ENCODE measurements at places on chromosomes 5 and 9.

- no peak for DNase-seq
Measured at GRCh38 chr5:58793888-58794657, 211.2 kb downstream of the RAB3C start.

DNA sequence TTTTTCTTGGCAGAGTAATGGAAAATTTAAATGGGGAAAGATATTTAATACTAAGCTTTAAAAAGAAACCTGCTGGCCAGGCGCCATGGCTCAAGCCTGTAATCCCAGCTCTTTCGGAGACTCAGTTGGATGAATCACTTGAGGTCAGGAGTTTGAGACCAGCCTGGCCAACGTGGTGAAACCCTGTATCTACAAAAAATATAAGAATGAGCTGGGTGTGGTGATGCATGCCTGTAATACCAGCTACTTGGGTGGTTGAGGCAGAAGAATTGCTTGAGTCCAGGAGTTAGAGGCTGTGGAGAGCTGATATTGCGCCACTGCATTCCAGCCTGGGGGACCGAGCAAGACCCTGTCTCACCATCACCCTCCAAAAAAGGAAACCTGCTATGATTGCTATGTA lies 32.8 kb downstream of the TUT7 start:
- no peak for DNase-seq

DNA sequence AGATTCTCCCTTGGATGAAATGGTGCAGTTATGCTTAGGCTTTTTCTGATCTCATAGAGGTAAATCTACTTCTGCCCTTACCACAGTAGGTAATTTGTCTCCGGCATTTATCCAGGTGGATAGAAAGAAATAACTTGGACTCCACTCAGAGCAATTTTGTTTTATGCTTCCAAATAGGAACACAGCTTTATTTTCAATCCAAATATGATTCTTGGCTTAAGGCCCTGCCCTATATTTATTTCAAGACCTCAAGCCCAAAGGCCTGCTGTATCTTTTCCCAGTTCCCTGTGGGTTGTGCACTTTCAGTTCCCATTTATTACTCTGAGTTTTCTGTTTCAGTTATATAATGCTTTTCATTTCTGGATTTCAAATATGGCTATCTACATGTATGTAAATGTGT lies 274.2 kb upstream of the SMC2 start:
- no peak for DNase-seq

DNA sequence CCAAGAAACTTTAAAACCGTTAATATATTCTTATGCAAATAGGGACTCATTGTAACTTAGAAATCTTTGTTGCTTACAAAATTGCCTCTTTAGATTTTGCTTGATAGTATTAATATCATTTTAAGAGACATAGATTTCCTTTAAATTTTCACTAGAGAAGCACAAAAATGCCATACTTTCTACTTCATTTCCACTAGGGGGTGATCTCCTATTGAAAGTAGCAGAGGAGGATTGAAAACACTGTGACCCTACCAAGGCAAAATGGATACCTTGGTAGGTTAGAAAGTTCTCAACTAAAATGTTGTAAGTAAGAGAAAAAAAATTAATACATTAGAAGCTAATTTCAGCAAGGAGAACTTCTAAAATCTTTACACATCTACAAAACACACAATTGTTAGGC lies 204.9 kb downstream of the CHSY3 start:
- DNase-seq: peak; percentile 13

GRCh38 chr9:15249042-15249818 lies 57.8 kb downstream of the TTC39B start:
- no peak for DNase-seq

GRCh38 chr5:84292788-84293653 lies 91.7 kb downstream of the EDIL3 start:
- no peak for DNase-seq

DNA sequence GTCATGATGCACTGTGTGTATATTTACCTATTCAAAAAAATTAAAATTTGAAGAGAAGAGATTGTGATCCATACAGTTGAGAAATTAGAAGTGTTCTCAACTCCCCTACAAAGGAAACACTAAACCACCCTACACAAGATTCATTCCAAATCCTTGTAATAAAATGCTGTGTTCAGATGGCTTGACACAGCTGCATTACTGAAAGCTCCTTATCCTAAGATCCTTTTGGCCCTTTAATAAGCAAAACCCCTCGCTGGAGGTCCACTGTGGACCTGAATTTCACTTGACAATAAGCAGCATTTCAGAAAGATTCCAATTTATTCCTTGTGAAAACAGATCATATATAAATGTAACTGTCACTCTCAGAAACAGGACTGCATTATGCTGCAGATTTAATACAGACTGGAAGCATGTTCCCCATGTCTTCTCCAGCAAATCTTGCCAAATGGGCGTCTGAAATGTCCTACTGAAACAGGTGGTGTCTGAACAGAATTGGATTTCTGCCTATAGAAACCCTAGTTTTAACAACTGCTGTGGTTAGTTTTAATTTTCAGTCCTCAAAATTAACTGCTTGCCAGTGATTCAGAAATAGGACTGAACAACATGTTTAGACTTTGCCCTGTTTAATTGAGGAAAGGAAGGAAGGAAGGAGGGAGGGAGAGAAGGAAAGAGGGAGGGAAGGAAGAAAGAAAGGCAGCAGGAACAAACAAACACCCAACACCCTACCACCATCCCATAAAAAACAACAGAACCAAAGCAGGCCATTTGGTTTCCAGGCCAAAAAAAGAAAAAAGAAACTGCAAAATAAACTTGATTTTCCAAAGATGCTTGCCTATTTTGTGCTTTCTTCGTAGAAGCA lies 179.6 kb downstream of the MLLT3 start:
- no peak for DNase-seq

DNA sequence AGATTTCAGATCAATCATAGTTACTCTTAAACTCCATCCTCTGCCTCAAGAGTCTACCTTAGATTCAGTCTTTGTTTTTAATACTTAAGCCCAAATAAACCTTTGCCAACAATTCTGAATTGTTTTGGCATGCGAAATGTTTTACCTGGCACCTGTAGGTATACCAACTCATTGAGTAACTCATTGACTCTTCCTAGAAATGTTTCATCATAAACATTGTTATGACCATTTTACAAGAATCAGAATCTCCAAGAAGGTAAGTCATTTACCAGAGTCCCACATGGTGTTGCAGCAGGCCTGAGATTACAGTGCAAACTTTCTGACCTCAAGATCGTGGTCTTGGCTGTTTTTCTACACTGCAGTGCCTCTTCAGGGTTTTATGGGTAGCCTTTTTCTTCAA lies 750.4 kb downstream of the BRINP1 start:
- DNase-seq: no peak

- DNase-seq: peak; percentile 37
Measured at GRCh38 chr9:89923961-89924504, 319.2 kb downstream of the GADD45G start.

- no peak for DNase-seq
Measured at GRCh38 chr9:107174441-107174840, 108.6 kb upstream of the RAD23B start.

DNA sequence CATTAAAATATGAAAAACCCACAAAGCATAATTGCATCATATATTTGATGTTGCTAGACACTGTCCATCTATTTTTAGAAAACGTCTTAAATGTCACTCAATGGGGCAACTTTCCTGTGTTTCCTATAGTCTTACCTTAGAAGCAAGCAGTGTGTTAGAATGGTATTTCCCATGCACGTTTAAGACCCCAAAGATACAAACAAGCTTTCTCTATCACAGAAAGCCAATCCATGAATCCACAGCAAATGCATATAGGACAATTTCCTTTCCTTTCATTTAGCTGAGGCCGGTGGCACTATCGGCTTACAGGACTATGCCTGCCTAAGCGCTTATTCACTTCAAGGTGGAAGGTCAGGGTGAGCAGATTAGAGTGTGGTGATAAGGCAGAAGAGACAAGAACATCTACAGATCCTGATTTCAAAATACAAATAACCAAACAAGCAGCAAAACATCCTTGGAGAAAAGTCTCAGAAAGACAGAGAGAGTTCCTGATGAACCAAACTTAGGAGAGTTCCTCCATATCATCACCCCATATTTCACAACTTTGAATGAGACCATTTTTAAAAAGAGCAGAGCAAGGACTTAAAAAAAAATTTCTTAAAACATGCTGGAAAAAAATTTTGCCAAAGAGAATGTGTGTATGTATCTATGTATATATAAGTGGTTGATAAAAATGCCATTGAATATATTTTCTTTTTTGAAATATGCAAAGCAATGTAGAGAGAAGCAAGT lies 57.2 kb downstream of the MEF2C start:
- no peak for DNase-seq

DNA sequence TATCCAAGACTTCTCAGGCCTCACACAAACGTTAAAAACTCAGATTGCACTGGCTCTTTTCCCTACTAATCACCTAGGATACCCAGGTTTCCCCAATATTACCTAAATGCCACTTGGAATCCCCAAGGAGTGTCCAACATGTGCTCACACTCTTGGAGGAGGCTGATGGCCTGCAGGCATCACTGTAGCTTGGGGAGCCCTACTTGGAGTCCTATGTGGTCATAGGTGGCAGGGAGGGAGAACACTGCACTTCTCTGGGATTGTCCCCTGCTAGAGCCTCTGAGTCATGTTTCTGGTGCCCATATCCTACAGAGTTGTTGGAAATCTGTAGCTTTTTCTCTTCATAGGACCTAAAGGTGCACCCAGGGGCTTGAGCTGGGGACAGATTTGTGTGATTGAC lies 433.7 kb downstream of the ARHGEF28 start:
- no peak for DNase-seq

GRCh38 chr5:61526207-61526519 lies 194.1 kb downstream of the ZSWIM6 start:
- DNase-seq: no peak

GRCh38 chr5:126274076-126274762 lies 149.0 kb upstream of the GRAMD2B start:
- no peak for DNase-seq

DNA sequence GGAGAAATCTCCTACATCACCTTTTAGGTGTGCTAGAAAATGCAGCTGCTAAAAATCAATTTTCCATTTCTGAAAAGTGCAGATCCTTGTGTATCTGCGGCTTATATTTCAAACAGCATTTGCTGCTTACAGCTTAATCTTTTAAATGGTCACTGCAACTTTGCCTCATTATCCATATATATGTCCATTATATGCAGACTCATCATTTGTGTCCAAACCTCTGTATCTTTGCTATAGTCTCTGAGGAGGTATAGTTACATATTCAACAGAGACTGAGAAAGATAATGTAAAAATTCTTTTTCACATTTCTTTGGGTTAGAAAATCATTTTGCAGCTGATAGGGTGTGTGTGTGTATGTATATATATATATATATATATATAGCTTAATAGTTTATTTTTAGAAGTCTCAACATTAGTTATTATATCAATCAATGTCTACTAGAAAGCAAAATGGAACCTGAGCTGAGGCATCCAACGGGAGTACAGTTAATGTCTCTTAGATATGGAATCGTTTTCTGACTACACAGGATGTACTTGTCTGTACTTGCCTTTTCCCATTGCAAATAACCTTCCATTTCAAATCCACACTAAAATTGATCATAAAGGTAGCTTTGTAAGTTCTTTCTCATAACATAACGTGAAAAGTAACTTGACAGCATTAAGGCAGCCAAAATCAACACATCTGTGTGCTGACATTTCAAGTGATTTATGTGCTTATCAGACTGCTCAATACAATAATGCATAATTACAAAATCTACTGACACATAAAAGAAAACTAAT lies 267.0 kb upstream of the HAPLN1 start:
- DNase-seq: no peak

DNA sequence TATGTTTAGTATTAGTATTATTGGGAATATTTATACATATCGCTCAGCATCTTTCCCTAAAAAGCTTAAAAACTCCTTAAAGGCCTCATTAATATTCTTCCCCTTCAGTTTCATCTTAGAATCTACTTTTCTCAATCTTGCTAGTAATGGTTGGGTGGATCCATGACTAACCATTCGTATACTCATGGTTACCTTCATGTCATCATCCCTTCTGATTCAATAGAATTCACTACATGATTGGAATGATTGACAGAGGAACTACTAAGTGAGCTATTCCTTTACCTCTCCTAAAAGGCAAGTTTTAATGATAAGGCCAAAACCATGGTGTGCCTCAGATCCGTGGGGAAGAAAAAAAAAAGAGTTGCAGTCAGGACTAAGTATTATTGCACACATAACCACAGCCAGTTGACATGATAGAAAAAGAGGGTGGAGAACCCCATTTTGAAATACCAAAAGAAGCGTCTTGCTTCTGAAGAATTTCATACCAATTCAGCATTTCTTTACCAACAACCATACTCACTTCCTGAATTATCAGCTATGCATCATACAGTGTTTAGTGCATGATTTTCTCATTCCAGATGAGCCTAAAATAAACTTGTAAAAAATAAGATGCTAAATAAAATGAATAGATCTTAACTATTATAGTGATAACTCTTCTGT lies 624.6 kb downstream of the PDE4D start:
- DNase-seq: no peak

GRCh38 chr5:126122942-126123341 lies 300.3 kb upstream of the GRAMD2B start:
- no peak for DNase-seq

- no peak for DNase-seq
Measured at GRCh38 chr5:149277801-149278200, 6.1 kb downstream of the AFAP1L1 start.

GRCh38 chr5:140468188-140468587 lies 66.6 kb downstream of the ANKHD1 start:
- no peak for DNase-seq

GRCh38 chr5:151023651-151024050 lies 3.3 kb downstream of the GPX3 start:
- DNase-seq: no peak

DNA sequence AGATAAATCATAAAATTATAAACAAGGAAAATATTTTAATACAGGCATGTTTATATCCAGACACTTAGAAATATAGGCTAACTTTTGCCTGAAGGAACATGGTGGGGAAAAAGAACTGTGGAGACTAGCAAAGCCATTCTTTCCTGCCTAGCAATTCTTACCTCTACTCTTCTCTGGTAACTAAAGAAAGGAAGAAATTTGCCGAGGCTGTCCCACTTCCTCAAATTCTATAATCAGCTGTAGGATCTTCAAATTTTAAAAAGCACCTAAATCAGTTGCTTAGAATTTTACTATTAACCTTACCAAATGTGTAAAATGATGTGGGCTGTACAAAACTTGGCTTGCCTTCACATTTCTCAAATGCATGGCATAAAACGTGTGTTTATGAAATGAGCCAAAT lies 249.1 kb upstream of the SMARCA2 start:
- no peak for DNase-seq

DNA sequence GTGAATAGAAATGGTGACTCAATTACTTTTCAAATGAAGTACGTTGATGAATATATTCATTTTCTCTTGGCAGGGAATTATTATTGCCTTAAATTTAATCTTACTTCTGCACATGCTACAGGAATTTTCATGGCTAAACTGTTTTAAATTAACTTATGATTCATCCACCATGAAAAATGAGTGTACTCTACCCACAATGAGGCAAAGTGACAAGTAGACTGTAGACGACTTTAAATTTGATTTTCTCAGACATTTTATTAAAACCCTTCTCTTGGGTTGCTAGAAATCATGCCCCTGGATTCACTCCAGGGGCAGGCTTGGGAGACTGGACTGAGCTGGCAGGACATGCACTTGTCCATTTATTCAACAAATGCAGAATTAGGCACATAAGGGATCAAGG lies 23.5 kb upstream of the ERAP2 start:
- no peak for DNase-seq
